Fibroblast of skin of right biceps (primary cell): ENCODE measurements at places on chromosomes 3 and 15.

GRCh38 chr15:88264622-88265021, 8.1 kb upstream of the NTRK3 start:
- DNase-seq, result no peak

DNA sequence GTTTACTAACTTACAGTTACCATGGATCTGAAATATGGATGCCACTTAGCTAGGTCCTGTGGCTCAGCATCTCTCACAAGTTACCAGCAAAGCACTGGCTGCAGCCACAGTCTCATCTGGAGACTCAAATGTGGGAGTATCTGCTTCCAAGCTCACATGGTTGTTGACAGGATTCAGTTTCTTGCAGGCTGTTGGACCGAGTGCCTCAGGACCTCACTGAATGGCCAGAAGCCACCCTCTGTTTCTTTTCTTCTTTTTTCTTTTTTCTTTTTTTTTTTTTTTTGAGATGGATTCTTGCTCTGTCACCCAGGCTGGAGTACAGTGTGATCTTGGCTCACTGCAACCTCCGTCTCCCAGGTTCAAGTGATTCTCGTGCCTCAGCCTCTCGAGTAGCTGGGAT, 20.1 kb upstream of the AMOTL2 start:
- no peak for DNase-seq

GRCh38 chr3:2535206-2535605, 436.5 kb downstream of the CNTN4 start:
- no peak for DNase-seq

GRCh38 chr3:55471084-55471483, 16.0 kb downstream of the WNT5A start:
- no peak for DNase-seq

DNA sequence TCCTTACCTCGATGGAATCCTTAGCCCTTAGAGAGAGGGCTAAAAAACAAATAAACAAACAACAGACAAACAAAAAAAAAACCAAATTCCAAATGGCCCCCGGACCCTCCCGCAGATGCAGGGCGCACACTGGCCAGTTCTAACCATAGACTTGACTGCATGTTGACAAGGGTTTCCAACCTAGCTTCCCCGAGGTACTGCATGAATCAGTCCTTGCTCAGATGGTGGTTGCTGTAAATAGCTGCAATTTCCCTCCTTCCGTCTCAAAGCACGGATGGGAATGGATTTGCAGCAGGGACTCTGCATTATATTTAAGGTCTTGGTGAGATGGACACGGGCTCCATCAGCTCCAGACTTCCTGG, 162.8 kb downstream of the CD47 start:
- DNase-seq, result peak; percentile 42
